ENCODE measurements at places on chromosomes 7 and 10. TPM values are rescaled to one million over a fixed set of nuclear protein-coding genes. Genes with fewer than 3 reads are reported as not detected.

- DNase-seq, result no peak
- H3K36me3 ChIP-seq, result no peaks in the 10 kb centered on the region
- H3K27ac ChIP-seq, result no peak overlapping the region
- H3K4me1 ChIP-seq, result no peaks in the 10 kb centered on the region
- H3K27me3 ChIP-seq, result no peaks in the 10 kb centered on the region
Observed at GRCh38 chr7:93327006-93327633, 95.0 kb downstream of the VPS50 start.

GRCh38 chr10:124214610-124215375 lies 121.4 kb upstream of the CHST15 start:
- H3K27me3 ChIP-seq, result no peaks in the 10 kb centered on the region
- DNase-seq, result no peak
- no peak overlapping the region for H3K4me3 ChIP-seq
- no peaks in the 10 kb centered on the region for H3K36me3 ChIP-seq
- H3K27ac ChIP-seq, result no peak overlapping the region
- no peaks in the 10 kb centered on the region for H3K4me1 ChIP-seq

DNA sequence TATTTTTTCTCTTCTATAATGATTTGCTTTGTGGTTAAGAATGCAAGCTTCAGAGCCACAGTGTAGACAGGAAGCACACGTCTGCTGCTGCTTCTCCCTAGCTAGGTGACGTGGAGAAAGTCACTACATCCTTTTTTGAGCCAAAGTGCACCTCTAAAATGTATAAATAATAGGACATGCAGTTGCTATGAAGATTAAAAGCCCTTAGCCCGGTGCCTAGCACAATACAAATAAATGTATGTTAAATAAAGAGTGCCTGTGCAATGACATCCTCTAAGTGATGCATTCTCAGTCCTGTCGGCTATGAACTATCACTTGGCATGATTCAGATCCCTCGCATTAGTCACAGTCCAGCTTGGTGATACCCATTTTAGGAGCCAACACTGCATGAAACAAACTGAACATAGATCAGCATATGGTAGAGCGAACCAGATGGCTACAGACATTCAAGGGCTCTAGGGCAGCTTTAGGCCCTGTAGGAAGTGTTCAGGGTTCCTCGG lies 4.8 kb upstream of the TRDMT1 start:
- peaks cover 7% of the 10 kb centered on the region for H3K4me1 ChIP-seq
- H3K27me3 ChIP-seq, result no peaks in the 10 kb centered on the region
- no peak overlapping the region for H3K4me3 ChIP-seq
- DNase-seq, result no peak
- no peak overlapping the region for H3K27ac ChIP-seq

The FRAT1 gene
- total RNA-seq, result 22.1 TPM

- no peaks in the 10 kb centered on the region for H3K4me1 ChIP-seq
- no peak overlapping the region for H3K4me3 ChIP-seq
- DNase-seq, result no peak
Observed at GRCh38 chr10:129704786-129705525, 237.9 kb downstream of the MGMT start.

The HMX3 gene
- 0.55 TPM for total RNA-seq

Measured in testis (tissue), 5 donors.